Natural killer cell (primary cell): ENCODE measurements at places on chromosomes 16 and 17.
A peak's percentile ranks its signal among the peaks of the same experiment; 100 is the strongest.

DNA sequence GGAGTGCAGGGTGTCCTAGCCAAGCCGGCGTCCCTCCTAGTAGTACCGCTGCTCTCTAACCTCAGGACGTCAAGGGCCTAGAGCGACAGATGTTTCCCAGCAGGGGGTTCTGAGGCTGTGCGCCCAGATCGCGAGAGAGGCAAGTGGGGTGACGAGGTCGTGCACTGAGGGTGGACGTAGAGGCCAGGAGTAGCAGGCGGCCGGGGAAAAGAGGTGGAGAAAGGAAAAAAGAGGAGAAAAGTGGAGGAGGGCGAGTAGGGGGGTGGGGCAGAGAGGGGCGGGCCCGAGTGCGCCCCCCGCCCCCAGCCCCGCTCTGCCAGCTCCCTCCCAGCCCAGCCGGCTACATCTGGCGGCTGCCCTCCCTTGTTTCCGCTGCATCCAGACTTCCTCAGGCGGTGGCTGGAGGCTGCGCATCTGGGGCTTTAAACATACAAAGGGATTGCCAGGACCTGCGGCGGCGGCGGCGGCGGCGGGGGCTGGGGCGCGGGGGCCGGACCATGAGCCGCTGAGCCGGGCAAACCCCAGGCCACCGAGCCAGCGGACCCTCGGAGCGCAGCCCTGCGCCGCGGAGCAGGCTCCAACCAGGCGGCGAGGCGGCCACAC lies at the start of gene MMP2:
MMP2 (plus strand) TSS at position 372 of the 603 bp plus-strand sequence. CDS start 282 bp downstream, outside the sequence.
- no peaks in the 10 kb centered on the region for H3K36me3 ChIP-seq
- no peaks in the 10 kb centered on the region for H3K4me1 ChIP-seq
- no peak within 1 kb of the TSS for H3K27ac ChIP-seq
- H3K27me3 ChIP-seq: no peaks in the 10 kb centered on the region
- DNase-seq: no peak

DNA sequence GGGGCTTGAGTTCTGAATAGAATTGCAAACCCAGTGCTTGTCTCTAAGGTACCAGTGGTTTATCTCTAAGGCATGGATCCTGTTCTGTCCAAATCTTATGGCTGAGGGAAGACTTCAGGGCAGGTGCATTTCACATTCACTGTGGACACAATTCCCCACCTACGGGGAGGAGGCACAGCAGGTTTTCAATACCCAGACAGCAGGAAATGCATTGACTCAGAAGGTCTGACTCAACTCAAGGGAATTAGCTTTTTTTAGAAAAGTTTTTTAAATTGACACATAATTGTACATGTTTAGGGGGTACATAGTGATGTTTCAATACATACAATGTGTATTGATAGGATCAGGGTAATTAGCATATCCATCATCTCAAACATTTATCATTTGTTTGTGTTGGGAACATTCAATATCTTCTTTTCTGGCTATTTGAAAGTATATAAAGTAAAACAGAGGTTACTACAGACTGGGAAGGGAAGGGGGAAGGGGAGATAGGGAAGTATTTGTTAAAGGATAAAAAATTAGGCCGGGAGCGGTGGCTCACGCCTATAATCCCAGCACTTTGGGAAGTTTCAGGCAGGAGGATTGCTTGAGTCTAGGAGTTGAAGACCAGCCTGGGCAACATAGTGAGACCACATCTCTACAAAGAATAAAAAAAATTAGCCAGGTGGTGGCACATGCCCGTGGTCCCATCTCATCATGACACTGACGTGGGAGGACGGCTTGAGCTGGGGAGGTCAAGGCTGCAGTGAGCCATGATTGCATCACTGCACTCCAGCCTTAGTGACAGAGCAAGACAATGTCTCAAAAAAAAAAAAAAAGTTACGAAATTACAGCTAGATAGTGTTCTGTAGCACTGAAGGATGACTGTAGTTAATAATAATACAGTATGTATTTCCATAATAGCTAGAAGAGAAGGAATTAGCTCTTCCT lies 54.9 kb downstream of the RGS9 start:
- H3K36me3 ChIP-seq: no peaks in the 10 kb centered on the region
- DNase-seq: no peak
- H3K27me3 ChIP-seq: no peaks in the 10 kb centered on the region
- no peaks in the 10 kb centered on the region for H3K4me1 ChIP-seq

DNA sequence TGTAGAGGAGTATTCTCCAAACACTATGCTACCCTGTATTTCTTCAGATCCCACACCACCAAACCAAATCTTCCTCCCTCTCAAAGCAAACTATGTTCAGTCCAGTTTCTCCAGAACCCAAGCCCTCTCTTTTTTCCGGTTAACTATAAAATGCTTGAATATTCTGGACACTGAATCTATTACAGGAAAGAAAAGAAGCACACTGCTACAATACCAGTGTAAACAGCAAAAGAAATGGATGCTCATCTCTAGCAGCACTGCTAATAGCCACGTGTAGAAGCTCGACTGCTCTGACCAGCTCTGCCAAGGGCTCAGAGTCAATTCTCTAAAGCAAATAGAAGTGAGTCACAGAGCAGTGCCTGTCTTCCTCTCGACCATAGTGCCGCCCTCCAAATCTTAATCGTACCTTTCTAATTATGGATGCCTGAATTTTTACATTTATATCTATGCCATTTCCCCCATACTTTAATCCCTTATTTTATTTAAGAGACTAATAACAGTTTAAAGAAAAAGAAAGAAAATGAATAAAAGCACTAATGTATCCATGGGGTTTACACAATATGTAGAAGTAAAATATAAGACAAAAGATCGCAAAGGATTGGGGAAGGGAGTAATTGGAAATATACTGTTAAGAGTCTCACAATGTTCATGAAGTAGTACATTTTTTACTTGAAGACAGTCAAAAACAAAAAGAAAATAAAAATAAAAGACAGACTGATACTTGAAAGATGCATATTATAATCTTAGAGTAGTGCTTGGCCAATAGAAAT lies 154.5 kb downstream of the PARN start:
- no peak for DNase-seq
- no peaks in the 10 kb centered on the region for H3K27me3 ChIP-seq
- peaks cover 7% of the 10 kb centered on the region for H3K36me3 ChIP-seq

DNA sequence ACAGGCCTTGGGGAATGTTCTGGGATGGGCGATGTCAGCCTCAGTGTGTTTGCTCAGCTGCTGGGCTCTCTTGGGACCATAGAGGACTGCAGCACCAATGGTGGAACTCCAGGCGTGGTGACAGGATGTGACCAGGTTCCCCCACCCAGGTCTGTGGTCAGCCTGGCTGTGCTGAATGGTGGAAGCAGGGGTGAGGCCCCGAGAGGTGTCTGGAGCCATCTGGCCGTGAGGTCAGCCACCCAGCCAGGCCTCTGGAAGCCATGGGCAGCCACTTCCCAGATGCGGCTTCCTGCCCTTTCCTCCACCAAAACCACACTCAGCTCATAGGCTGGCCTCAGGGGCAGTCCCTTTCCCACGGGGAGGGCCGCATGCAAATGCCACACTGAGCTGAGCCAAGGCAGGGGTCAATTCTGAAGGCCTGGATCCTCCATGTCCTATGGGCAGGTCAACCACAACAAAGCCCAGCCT lies 7.8 kb upstream of the MAPK7 start:
- no peaks in the 10 kb centered on the region for H3K27me3 ChIP-seq
- DNase-seq: no peak
- no peaks in the 10 kb centered on the region for H3K36me3 ChIP-seq
- no peak overlapping the region for H3K4me3 ChIP-seq
- H3K27ac ChIP-seq: peak overlapping the region; percentile 80
- peaks cover 58% of the 10 kb centered on the region for H3K4me1 ChIP-seq

DNA sequence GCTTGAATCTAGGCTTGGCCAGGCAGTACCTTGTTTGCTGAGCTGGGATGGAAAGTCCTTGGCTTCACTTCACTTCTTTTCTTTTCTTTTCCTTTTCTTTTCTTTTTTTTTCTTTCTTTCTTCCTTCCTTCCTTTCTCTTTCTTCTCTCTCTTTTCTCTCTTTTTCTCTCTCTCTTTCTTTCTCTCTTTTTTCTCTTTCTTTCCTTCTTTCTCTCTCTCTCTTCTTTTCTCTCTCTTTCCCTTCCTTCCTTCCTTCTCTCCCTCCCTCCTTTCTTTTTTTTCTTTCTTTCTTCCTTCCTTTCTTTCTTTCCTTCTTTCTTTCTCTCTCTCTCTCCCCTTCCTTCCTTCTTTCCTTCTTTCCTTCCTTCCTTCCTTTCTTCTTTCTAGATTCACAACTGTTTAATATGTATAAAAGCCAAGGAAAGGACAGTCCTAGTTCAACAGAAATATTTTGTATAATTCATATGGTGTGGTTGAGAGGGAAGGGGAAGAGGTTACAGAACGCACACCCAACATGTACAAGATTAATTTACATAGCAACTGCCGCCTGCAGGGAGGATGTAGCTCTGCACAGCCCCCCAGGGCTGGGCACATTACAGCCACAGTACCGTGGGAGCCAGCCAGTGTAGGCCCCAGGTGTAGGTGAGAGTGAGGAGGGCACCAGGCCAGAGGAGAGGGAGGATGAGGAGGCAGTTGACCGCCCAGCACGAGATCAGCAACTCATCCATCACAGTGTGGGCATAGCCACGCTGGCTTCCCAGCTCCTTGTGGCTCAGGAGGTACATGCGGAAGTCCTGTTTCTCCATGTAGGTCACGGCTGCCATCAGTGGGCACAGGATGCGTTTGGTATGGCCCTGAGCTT lies 9.7 kb upstream of the ITGB3 start:
- H3K4me1 ChIP-seq: peaks cover 8% of the 10 kb centered on the region
- no peak overlapping the region for H3K4me3 ChIP-seq
- no peak overlapping the region for H3K27ac ChIP-seq
- DNase-seq: no peak
- H3K27me3 ChIP-seq: no peaks in the 10 kb centered on the region
- no peaks in the 10 kb centered on the region for H3K36me3 ChIP-seq

DNA sequence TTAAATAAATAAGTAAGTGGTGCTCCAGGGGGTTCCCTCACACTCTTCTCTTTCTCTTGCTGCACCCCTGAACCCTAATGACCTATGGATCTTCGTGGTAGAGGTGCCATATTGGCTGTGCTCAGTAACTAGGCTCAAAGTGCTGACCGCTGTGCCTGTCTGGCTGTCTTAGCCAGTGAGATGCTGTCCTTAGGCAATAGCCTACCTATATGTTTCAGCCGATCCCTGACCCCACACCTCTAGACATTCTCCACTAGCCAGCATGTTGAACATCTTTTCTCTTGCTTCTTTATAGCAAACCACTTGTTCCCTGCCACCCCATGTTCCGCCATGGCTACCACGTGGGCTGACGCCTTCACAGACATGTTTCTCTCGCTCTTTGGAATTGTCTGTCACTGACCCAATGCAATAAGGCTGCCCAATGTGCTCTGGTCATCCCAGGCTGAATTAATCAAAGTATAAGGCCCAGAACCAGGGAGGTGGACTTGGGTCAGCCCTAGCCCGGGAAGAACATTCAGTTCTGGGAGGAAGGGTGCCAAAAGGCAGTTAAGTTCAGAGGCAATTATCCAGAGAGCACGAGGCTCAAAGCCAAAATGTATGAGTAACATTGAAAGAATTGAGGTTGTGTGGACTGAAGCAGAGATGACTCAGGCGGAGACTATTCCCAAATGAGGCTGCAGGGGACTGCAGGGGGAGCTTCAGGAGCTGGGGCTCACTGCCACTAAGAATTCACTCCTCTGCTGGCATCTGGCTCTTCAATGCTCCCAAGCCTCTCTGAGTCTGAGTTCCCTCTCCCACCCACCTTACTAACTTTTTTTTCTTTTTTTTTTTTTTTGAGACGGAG lies 28.7 kb upstream of the TNRC6A start:
- no peak overlapping the region for H3K27ac ChIP-seq
- DNase-seq: no peak
- no peaks in the 10 kb centered on the region for H3K36me3 ChIP-seq
- H3K27me3 ChIP-seq: no peaks in the 10 kb centered on the region

DNA sequence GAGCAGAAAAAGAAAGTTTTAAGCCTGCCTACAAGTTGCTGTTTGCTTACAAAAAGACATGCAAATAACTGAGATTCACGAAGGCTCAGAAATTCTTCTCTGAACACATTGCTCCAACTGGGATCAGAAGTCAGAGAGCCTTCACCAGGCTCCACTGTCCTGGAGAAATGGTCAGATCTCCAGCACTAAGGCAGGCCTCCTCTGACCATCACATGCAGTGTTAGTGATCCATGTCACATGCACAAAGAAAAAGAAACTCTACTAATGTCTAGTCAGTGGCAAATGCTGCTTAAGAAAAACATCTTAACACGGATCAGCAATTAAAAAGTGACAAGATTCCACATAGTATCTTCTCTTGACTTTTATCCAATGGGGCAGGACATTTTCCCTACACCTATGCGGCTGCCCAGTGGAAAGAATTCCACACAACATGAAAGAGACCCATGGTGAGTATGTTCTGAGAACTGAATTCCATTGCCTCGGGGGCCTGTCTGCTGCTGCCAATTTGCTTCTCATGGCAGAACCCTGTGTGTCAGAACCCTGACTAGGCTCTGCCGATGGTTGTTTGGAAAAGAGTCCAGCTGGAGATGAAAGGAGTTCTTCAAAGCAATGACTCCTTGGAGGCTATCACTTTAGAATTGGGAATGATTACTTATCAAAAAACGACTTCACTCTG lies 96.6 kb downstream of the HIC1 start:
- peaks cover 2% of the 10 kb centered on the region for H3K36me3 ChIP-seq
- H3K4me3 ChIP-seq: no peak overlapping the region
- no peak overlapping the region for H3K27ac ChIP-seq
- H3K4me1 ChIP-seq: peaks cover 6% of the 10 kb centered on the region
- no peak for DNase-seq

- H3K4me3 ChIP-seq: no peak overlapping the region
- H3K27me3 ChIP-seq: no peaks in the 10 kb centered on the region
- H3K36me3 ChIP-seq: no peaks in the 10 kb centered on the region
- no peak for DNase-seq
- H3K4me1 ChIP-seq: no peaks in the 10 kb centered on the region
These were observed 632.4 kb downstream of the CDH11 start for GRCh38 chr16:64489449-64489848.

- no peak overlapping the region for H3K27ac ChIP-seq
- no peaks in the 10 kb centered on the region for H3K36me3 ChIP-seq
- H3K27me3 ChIP-seq: peaks cover 11% of the 10 kb centered on the region
- no peak overlapping the region for H3K4me3 ChIP-seq
- peaks cover 12% of the 10 kb centered on the region for H3K4me1 ChIP-seq
These were observed 119.7 kb upstream of the CIBAR2 start for GRCh38 chr16:85231959-85232358.

DNA sequence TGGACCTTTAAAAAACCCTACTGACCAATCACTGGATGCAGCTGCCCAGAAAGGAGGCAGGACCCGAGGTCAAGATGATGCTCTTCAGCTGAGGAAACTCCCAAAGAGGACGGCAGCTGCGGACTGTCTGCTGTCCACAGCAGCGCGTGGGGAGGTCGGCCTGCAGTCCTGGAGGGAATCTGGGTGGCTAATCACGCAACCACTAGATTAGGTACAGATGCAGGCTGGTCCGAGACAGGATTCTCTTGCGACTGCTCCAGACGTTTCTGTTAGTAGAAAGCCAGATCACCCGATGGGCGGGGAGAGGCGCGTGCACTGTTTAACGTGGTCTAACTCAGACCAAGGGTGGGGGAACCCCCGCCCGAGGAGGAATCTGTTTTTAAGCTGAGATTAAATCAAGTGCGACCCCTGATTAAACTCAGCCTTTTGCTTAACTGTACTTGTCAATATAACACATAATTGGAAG lies 8.8 kb downstream of the CTRB2 start:
- H3K4me3 ChIP-seq: no peak overlapping the region
- H3K4me1 ChIP-seq: peaks cover 4% of the 10 kb centered on the region
- H3K27me3 ChIP-seq: peaks cover 2% of the 10 kb centered on the region
